ENCODE measurements at places on chromosomes 16 and 17. TPM values are rescaled to one million over a fixed set of nuclear protein-coding genes. Genes with fewer than 3 reads are reported as not detected.

IKZF3 gene
- 0.84 TPM for polyA plus RNA-seq

SOST gene
- not detected for polyA plus RNA-seq

KRTAP9-6 gene
- not detected for polyA plus RNA-seq

AXIN2 gene
- polyA plus RNA-seq, result 1.8 TPM

HAGHL gene
- polyA plus RNA-seq, result 1.6 TPM

DNASE1L2 gene
- polyA plus RNA-seq, result 0.41 TPM

CCL1 gene
- polyA plus RNA-seq, result not detected

CDR2 gene
- polyA plus RNA-seq, result 6.3 TPM

PRSS36 gene
- polyA plus RNA-seq, result 2.4 TPM

TMEM114 gene
- polyA plus RNA-seq, result 0.26 TPM

HS3ST3B1 gene
- polyA plus RNA-seq, result 1.7 TPM

All from esophagus (tissue), 2 donors.